ENCODE measurements at places on chromosomes 12 and 14. TPM values are rescaled to one million over a fixed set of nuclear protein-coding genes. Genes with fewer than 3 reads are reported as not detected.

The SLC38A4 gene
- not detected for total RNA-seq

The ASPG gene
- total RNA-seq: not detected

The FSCB gene
- total RNA-seq: not detected

The JDP2 gene
- 2.1 TPM for total RNA-seq

The LYZ gene
- total RNA-seq: not detected

The GNG2 gene
- 132 TPM for total RNA-seq
